ENCODE measurements at places on chromosomes 3 and 15.
A peak's percentile ranks its signal among the peaks of the same experiment; 100 is the strongest.

- DNase-seq, result peak; percentile 9
Observed at GRCh38 chr3:64238971-64239667, 13.9 kb upstream of the PRICKLE2 start.

DNA sequence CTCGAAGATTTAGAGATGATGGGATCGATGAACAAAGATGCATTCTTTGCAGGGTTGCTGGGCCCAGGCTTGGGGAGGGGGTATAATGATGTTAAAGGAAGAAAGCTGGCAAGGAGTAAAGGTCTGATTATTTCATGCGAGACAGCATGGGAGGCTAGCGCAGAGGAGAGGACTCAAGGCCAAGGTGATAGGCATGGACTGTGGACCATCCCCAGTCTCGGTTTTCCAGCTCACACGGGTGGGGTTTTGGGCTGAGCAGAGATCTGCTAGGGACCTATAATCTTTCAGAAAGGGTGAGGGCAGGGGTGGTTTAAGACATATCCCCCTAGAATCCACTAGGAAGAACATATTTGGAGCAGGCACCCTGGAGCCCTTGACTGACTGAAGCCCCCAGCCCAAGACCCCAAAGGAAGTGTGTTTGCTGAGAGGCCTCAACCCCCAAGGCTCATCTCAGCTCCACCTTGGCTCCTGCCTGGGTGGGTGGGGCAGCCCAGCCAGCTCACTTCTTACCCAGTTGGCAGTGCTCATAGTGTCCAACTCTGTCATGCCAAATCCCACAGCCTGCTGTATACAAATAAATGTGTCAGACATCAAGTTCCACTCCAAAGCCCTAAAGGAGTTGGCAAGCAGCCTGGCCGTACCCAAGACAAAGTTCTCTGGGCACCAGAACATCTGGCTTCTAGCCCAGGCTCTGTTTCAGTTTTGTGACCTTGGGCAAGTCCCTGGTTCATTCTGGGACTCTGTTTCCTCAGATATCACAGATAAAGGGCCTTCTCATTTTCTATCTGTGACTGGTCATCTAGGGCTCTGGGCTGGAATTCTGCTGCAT, 17.9 kb downstream of the ACSBG1 start:
- DNase-seq, result no peak

- no peak for DNase-seq
Observed at GRCh38 chr3:16132190-16132589, 42.3 kb upstream of the GALNT15 start.

GRCh38 chr3:149013726-149014125, 22.4 kb downstream of the GYG1 start:
- no peak for DNase-seq

GRCh38 chr15:78358102-78358870, 18.1 kb downstream of the CRABP1 start:
- DNase-seq, result no peak

- peak; percentile 45 for DNase-seq
Observed at GRCh38 chr15:67030036-67030762, 35.2 kb upstream of the SMAD3 start.

GRCh38 chr15:23616536-23616935, 31.1 kb downstream of the MAGEL2 start:
- DNase-seq, result peak; percentile 46

DNA sequence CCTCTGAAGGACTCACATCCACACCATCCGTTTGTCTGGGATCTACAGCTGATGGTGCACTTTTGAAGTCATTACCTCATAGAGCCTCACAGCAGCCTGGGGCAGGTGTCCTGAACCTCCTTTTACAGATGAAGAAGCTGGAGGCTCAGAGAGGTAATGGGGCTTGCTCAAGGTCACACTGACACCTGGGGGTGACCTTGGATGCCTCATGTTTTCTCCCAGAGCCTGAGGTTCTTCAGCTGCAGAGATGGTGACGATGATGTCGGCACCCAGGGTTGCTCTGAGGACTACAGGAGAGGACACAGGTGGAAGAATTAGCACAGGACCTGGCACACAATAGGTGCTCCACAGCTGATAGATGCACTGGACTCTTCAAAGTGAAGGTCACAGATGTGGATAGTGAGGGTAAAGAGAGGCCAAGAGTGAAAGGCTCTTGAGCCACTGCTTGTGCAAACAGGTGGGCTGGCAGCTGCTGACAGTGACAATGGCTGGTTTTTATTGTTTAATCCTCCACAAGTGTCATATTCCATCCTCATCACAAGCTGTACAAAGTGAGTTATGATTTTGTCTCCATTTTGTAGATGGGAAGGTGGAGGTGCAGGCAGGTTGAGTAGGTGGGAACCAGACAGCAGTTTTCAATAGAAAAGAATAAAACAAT, 17.4 kb upstream of the ATP2B2 start:
- DNase-seq, result no peak

DNA sequence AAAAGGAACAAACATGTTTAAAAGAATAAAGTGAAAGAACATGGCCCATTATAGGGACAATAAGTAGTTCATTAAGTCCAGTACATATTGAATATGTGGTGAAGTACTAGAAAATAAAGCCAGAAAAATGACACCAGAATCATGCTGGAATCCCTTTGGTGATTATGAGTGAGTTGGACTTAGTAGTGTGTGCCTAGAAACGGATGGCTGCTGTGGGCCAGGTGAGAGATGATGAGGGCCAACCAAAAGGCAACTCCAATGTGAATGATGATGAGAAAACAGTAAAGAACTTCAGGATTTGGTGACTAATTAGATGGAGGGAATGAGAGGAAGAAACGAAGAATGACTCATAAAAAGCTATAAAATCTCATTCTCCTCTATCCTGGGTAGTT, 3.3 kb downstream of the CRYGS start:
- DNase-seq, result no peak

GRCh38 chr15:50251638-50252182, 13.8 kb downstream of the HDC start:
- DNase-seq, result no peak

- DNase-seq, result no peak
Observed at GRCh38 chr15:70029297-70029701, 68.4 kb downstream of the TLE3 start.

DNA sequence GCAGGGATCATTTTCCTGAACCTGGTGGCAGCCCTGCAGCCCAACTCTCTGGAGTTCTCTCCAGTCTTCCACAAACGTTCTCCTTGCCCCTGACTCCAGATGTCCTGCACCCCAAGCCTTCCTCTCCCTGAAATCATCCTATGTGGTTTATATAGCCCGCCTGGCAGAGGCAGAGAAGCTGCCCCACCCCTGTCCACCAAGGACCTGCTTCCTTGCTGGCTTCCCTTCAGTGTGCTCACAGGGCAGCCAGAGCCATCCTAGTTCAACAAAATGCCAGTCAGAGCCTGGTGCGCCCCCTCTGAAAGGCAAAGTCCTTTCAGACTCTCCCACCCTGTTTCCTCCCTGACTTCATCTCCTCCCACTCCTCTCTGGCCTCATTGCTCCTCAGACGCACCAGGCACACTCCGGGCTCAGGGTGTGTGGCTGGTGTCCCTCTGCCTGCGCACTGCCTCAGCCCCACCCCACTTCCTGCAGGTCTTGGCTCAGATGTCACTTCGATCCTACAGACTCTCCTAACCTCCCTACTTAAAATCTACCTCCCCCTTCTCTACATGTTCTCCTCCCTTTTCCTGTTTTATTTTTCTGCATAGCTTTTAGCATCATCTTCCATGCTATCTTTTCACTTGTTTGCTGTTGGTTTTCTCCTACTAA, 5.9 kb downstream of the KBTBD13 start:
- no peak for DNase-seq

GRCh38 chr3:169458752-169459151, 204.8 kb downstream of the MECOM start:
- no peak for DNase-seq

GRCh38 chr15:32903591-32904290, 185.9 kb downstream of the GREM1 start:
- no peak for DNase-seq

- DNase-seq, result no peak
Observed at GRCh38 chr15:88932271-88932874, 19.2 kb upstream of the MFGE8 start.

GRCh38 chr15:66778716-66779115, 76.7 kb downstream of the SMAD6 start:
- no peak for DNase-seq

DNA sequence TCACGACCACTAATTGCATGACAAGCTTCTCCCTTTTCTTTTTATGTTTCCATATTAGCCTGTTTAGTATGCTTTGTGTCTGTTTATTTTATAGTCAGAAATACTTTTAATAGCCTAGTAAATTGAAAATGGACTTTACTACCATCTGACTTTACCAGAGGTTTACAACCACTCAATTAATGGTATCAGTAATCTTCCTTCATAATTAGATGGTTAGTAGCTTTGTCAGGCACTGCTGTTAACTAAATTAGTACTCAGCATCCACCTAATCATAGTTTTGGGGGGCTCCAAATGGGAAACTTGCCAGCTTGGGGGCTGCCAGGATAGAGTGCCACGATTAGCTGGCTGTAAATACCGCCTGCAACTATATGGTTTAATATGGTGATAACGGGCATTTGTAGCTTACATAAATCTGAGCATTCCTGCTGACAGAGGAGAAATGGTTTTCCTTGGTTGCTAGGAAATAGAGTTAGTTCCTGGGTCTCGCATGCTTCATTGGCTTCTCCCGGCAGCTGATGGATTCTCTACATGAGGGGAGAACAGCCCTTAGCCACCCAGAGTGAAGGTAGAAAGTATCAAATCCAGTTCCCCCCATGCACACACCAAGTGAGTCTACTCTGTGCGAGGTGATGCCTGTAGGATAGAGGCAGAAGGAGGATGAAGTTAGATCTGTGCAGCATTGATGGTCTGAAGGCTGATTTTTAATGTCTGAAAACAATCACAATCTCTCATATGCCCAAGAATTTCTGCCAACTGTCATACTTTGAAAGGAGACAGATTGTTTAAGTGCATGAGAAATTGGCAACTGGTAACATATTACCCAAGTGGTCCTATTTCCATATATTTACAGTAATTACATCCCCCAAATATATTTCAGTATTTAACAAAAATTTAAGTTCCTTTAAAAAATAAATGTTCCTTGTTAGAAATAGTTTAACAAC, 326.6 kb upstream of the PROK2 start:
- DNase-seq, result no peak

DNA sequence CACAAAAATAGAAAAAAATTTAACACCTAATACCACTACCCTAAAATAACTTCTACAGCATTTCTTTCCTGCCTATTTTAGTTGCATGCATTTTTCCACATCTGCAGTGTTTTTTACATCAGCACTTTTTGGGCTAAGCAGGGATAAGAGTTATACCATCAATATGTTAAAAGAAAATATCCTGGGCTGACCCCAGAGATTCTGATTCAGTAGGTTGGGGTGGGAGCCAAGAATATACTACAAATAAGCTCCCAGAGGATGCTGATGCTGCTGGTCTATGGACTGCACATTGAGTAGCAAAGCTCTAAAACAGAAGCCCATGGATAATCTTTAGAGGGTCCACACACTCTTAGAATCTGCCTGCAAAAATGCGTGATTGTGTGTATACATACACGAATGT, 14.8 kb downstream of the FYCO1 start:
- no peak for DNase-seq

DNA sequence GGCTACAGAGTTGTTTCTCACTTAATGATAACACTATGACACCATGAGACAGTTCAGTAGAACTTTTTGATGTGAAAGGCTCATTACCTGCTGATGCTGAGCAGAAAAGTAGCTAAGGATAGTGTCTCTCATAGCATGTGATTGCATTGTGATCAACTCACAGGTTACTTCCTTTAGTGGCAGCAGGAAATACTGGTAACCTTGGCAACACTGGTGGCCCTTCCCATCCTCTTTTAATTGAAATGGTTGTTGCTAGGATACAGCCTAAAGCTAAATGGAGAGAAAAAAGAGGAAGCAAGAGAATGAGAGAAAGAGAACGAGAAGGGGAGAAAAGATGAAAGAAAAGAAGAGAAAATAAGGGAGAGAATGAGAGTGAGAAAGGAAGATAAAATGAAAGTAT, 204.7 kb upstream of the GAP43 start:
- DNase-seq, result no peak

DNA sequence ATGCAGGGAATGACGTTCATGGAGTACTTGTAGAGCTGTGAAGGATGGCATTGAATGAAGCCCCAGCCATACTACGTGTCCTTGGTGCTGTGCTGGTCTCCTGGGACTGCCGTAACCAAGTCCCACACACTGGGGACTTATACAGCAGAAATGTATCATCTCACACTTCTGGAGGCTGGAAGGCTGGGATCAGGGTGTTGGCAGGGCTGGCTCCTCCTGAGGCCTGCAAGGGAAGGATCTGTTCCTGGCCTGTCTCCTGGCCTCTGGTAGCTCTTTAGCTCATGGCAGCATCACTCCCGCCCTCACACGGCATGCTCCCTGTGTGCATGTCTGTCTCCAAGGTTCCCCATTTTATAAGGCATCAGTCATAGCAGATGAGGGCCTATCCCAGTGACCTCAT, 29.5 kb upstream of the GABRG3 start:
- DNase-seq, result no peak

DNA sequence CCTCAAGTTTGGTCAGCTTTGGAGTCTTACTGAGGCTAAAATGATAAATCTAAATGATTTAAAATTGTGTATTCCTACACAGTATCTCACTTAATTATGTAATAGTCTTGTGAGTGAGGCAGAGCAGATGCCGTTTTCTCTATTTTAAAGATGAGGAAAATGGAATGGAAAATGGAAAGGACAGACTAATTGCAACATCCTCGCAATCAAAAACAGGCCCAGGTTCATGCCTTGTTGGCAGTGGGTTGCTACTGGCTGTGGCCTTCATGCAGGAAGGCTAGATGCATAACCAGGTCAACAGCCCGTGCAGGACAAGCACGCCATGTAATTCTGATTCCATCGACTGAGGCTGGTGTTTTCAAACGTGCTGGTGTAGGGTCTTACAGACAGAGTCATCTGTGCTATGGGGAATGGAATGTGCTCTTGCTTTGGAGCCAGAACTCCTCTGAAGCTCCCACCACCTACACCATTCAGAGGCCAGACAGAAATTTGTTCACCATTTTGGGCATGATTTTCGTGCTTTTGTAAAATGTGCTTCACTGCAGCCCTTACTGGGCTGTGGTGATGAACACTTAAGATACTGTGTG, 37.9 kb downstream of the MLH1 start:
- no peak for DNase-seq

All from NCI-H2227 treated with DMSO at 0.1 percent for 48 hours (cell line).